ENCODE measurements at places on chromosomes 5 and 9.

- no peak for DNase-seq
These were observed 88.2 kb upstream of the OSMR start for GRCh38 chr5:38757451-38758245.

- DNase-seq = no peak
These were observed 9.4 kb upstream of the RNF180 start for GRCh38 chr5:64156261-64156660.

DNA sequence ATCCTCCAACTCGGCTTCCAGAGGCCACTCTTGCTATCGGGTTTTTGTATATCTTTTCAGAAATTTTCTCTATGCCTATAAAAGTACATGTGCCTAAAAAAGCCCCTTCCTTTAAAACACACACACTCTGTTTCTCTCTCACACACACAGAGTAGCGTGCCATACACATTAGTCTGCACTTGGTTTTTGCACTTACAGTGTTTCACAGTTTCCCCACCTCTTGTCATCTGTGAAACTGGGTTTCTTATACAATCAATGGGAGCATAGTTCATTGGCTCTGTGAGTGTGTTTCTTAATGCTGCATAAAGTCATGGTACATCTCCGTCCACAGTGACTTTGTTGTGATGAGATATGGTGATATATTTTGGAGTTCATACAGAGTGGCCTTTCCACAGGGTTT is 664 bp upstream of the IGFBPL1 start:
- DNase-seq = no peak

- no peak for DNase-seq
These were observed 747 bp upstream of the UNC5A start for GRCh38 chr5:176809544-176810080.

GRCh38 chr9:130934702-130935647 is 4.1 kb downstream of the FIBCD1 start:
- no peak for DNase-seq

Data from activated naive CD4-positive, alpha-beta T cell treated with anti-CD3 and anti-CD28 coated beads, Interleukin-2, amount 50 U/mL, for 72 hours (primary cell).